ENCODE measurements at places on chromosomes 2 and 18. TPM values are rescaled to one million over a fixed set of nuclear protein-coding genes. Genes with fewer than 3 reads are reported as not detected.

Gene CCDC85A
- total RNA-seq = not detected

Gene SLC11A1
- 0.19 TPM for total RNA-seq

Gene ACMSD
- not detected for total RNA-seq

Gene R3HDM1
- total RNA-seq = 65.8 TPM

Gene DPP10
- not detected for total RNA-seq
